ENCODE measurements at places on chromosomes 5 and 9. TPM values are rescaled to one million over a fixed set of nuclear protein-coding genes. Genes with fewer than 3 reads are reported as not detected.

DNA sequence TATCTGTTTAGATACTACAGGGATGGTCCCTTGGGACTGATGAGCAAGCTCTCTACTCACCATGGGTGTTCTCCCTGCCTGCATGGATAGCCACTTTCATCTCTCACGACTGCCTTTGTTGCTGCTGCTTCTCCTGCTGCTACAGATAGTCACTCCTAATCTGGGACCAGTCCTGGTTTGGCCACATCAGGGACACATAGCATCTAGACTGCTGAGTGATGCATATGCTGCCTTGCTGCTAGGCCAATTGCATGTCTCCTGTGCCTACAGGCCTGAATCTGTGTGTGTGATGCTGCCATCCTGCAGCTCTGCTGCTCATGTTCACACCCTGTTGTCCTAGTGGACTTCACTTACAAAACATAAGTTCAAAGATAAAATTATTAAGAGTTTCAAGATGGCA lies 297.1 kb downstream of the HCN1 start:
- no peak for DNase-seq

- no peak for DNase-seq
These were observed 2369.4 kb downstream of the MAT2B start for GRCh38 chr5:165874851-165875250.

GRCh38 chr5:32074401-32074800 lies 99.7 kb downstream of the GOLPH3 start:
- no peak for DNase-seq

DNA sequence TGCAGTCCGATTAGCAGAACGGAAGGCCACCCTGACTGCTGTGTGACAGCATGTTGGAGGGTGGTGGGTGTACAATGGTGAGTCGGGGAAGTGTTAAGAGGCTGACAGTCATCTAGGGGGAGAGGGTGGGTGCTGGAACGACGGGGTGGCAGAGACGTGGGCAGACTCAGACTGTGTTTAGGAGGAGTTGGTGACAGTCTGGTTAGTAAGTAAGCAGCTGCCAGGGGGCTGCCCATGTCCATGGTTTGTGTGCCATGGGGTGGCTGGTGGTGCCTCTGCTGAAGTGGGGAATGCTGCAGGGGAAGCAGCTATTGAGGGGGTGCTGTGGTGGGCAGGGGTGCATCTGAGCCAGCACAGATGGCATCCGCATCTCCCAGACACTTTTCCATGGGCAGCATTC lies 51.3 kb upstream of the BOD1 start:
- DNase-seq = no peak

DNA sequence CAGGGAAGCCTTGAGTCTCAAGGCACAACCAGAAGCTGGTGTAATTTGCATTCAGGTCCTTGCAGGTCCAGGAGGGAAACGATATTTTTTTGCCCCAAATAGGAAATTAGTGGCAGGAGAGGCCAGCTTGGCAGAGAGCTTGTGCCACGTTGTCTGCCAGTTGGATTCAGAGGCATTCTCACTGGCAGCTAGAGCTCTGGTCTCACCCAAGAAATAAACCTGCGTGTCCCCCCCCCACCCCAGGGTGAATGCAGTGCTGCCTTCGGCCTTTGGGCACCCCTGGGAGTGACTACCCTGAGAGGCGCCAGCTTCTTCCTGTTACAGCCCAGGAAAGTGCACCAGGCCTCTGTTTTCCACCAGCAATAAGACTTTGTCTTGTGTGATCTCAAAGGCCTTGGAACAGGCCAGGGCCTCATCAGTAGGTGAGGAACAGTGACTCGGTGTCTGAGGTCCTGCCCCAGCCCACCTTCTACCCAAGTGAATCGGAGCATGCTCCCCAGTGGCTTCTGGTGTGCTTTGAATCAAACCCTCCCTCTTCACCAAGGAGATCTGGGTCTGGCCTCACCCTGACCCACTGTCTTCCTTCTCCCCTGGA lies 68.4 kb downstream of the HSPA4 start:
- no peak for DNase-seq

Gene LAMC3
- total RNA-seq = 0.27 TPM

Gene ADAMTS19
- not detected for total RNA-seq

Gene ST6GALNAC6
- total RNA-seq = 122 TPM

Gene RMI1
- total RNA-seq = 21.2 TPM
